ENCODE measurements at places on chromosomes 1 and 21. TPM values are rescaled to one million over a fixed set of nuclear protein-coding genes. Genes with fewer than 3 reads are reported as not detected.

The USP16 gene
- 35.6 TPM for total RNA-seq

The IGSF21 gene
- 8.5 TPM for total RNA-seq

The OR2T11 gene
- total RNA-seq, result not detected

The CRABP2 gene
- 30.8 TPM for total RNA-seq

The GIPC2 gene
- 2.0 TPM for total RNA-seq
